ENCODE measurements at places on chromosomes 7 and 10.

DNA sequence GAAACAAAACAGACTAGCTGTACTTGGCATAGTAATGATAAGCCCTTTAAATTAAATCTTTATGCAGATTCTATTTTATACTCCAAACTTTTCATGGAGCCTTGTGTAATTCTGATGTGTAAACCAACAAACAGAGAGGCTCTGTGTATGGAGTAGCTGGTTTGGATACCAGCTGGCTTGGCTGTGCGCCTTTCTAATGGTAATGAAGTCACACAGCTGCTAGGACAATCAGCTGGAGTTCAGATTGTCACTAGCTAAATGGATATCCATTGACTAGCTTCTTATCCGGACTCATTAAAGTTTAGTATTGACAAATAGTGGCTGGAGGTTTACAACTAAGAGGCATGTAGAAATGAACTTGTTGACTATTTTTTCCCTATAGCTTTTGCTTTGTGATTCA is 398.4 kb downstream of the DGKB start:
- DNase-seq, result no peak

- DNase-seq, result no peak
These were observed 9.3 kb upstream of the ADD3 start for GRCh38 chr10:109998513-109998912.

DNA sequence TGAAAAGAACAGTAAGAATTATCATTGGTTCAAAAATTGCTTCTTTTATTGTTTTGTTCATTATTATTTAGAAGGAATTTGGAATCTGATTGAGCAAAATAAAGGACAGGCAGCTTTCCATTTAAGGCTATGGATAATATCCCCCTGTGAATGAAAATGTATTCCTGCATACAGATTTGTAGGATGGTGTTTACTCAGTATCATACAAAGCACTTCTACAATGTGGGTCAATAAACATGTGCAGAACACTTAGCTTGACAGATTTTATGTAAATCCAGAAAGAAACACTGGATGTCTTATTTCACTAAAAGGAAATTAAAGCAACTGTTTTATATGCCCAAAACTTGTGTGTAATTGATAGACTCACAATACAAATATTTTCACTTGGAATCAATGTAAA is 189.7 kb downstream of the THSD7A start:
- DNase-seq, result no peak

DNA sequence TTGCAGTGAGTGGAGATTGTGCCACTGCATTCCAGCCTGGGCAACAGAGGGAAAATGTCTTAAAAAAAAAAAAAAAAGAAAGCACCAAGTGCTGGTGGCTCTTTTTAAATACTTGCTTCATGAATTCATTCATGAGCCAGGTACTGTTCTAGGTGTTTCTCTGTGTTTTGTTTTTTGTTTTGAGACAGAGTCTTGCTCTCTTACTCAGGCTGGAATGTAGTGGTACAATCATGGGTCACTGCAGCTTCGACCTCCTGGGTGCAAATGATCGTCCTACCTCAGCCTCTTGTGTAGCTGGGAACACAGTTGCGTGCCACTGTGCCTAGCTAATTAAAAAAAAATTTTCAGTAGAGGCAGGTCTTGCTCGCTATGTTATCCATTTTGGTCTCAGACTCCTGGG is 5.3 kb downstream of the STOX1 start:
- DNase-seq, result no peak

DNA sequence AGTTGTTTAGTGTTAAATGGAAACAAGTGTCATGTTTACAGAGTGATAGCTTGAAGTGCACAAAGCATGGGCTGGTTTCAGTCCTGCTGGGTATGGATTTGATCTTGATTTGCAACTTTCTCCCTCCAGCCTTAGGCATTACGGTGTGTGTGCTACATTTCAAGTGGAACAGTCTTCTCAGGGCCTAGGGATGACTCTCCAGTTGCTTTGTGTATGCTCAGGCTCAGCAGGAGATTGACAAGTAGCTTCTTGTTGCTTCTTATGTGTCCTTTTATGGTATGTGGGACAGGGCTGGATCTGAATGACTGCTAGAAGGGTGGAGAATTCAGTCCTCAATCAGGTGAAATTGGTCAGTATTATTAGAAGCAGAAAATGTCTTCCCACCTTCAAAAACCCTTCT is 51.3 kb upstream of the PLEKHA1 start:
- DNase-seq, result no peak

DNA sequence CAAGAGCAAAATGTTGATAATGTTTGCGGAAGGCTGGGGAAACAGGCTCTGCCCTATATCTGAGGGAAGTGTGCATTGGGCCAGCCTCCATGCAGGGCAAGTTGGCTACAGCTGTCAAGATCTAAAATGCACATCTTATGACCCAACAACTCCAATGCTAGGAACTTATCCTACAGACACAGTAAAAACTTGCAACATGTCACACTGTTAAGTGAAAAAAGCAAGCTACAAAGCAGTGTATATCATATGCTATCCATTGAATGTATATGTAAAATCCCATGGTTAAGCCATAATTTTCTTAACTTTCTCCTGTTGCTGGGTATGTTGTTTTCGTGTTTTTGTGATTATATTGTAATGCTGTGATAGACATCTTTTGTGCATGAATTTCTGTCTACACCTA is 16.3 kb upstream of the KAT6B start:
- no peak for DNase-seq

DNA sequence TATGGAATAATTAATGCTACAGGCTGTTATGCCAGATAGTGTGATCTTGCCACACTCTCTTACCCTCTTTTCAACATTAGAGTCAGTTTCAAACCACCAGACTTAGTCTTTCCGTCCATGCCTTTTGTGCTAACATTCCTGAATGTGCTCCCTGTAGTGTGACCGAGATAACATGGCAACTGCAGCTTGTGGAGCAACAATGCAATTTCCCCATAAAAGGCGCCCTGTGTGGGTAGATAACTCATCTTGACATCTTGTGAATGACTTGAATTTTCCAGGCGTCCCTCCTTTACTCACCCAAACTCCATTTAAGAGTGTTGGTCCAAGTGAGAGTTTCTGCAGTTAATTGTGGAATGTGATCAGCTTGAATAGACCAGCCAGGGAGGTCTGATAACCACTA is 99.6 kb downstream of the DNAH11 start:
- no peak for DNase-seq

GRCh38 chr10:99521765-99522469 is 10.8 kb upstream of the NKX2-3 start:
- no peak for DNase-seq

- DNase-seq, result no peak
These were observed 15.1 kb upstream of the NUDCD3 start for GRCh38 chr7:44505595-44505994.

DNA sequence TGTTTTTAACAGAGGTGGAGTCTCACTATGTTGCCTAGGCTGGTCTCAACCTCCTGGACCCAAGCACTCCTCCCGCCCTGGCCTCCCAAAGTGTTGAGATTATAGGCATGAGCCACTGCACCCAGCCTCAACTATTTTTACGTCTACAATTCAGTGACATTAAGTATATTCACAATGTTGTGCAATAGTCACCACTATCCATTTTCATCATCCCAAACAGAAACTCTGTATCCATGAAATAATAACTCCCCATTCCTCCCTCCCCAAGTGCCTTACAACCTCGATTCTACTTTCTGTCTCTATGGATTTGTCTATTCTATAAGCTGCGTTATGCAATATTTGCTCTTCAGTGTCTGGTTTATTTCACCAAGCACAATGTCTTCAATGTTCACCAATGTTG is 20.3 kb upstream of the ZNRF2 start:
- DNase-seq, result no peak

DNA sequence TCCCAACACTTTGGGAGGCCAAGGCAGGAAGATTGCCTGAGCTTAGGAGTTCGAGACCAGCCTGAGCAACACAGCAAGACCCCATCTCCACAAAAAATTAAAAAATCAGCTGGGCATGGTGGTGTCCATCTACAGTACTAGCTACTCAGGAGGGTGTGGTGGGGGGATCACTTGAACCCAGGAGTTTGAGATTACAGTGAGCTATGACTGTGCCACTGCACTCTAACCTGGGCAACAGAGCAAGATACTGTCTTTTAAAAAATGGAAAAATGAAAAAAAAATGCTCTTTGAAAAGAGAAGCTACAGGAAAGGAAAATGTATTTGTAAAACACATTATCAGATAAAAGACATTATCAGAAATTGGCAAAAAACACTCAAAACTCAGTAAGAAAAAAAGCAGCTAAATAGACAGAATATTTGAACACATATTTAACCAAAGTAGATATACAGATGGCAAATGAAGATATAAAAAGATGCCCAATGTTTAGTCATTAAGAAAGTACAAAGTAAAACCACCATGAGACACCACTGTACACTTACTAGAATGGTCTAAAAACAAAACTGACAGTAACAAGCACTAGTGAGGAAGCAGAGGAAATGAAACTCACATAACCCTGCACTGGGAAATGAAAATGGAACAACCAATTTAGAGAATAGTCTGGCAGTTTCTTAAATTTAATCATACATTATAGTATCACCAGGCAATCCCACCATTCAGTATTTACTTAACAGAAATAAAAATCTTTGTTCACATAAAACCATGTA is 40.5 kb downstream of the NRBF2 start:
- no peak for DNase-seq

DNA sequence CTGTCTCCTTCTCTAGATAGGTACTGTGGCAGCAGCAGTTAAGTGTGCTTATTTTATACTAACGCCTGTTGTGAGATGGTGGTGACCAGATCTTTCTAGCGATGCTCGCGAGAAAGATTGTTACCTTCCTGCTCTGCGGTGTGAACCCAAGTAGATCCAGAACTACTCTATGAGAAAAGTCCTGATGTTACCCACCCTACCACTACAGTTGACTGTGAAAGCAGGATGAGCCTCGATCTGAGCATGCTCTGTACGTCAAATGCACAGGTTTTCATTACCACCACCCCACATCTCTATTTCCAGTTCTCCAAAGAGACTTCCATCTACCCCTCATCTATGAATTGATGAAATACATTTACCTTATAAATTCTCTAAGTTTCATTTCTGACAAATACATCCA is 64.6 kb upstream of the KCTD7 start:
- DNase-seq, result no peak

DNA sequence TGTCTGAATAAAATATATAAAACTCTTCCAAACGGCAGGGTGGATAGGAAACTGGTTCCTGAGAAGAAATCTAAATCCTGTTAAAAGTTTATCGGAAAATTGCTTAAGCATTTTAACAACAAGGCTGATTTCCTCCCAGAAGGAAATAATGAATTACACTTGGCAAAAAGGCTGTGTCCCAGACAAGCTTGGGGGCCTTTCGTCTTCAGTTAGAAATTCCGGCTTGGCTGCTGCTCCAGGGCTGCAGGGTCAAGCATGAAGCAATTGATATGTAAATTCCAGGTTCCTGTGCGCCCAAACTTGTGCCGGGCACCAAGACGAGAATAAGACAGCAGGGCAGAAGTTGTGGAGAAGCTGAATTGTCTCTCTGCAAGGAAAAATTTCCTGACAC is 38.0 kb upstream of the LBX1 start:
- DNase-seq, result no peak

DNA sequence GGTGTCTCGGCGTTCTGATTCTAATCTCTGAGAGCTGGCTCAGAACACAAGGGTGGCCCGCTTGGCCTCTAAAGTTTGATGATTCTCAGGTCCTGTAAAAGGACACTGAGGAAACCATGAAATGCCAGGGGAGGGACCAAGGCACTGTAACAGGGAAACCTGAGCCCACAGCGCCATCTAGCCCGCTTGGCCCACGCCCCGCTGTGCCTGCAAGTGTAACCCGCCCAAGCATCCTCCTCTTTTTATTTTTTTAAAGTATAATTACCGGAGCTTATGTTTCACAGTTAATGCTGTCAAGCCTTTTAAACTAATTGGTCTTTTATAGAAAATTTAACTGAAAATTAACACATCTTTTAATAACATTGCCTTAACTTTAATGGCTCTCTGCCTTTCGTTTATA is 734.7 kb downstream of the KCNMA1 start:
- no peak for DNase-seq

GRCh38 chr10:123621916-123622315 is 44.2 kb upstream of the GPR26 start:
- DNase-seq, result no peak

GRCh38 chr7:104967595-104967994 is 46.4 kb upstream of the KMT2E start:
- no peak for DNase-seq

- no peak for DNase-seq
These were observed 49.2 kb downstream of the ADRA2A start for GRCh38 chr10:111126077-111126476.

GRCh38 chr10:48603421-48604038 is 1.3 kb downstream of the ARHGAP22 start:
- no peak for DNase-seq

GRCh38 chr7:138032770-138033169 is 30.9 kb upstream of the CREB3L2 start:
- DNase-seq, result no peak

DNA sequence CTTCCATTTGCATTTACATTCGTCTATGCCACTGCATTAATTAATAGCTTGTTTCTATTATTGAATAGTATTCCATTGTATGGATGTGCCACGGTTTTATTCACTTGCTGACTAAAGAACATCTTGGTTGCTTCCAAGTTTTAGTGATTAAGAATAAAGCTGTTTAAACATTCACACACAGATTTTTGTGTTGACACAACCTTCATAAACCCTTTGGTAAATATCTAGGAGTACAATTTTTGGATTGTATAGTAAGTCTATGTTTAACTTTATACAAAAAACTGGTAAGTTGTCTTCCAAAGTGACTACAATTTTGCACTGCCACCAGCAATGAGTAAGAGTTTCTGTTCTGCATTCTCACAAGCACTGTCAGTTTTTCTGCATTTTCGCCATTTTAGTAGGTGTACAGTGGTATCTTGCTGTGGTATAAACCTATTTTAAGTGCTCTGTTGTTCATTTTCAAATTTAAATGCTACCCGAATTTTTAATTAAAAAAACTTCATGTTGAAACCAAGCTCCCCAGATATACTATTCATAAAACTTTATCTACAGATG is 121.4 kb downstream of the RNF133 start:
- no peak for DNase-seq

DNA sequence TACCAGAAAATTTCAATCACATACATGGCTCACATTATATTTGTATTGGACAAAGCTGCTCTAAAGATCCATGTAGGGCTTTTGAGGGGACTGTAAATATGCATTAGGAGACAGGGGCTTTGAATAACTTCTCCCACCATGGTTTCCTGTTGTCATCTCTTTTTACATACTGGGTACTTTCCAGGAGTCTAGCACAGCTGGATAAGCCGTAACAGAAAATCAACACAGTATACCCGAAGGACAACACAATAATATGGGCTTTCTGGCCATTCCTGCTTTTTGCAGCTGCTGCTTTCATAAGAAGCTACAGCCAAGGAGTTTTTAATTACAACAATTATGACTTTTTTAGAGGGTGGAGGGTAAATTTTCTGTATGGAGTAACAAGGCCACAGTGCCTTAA is 63.4 kb upstream of the SRPK2 start:
- no peak for DNase-seq

DNA sequence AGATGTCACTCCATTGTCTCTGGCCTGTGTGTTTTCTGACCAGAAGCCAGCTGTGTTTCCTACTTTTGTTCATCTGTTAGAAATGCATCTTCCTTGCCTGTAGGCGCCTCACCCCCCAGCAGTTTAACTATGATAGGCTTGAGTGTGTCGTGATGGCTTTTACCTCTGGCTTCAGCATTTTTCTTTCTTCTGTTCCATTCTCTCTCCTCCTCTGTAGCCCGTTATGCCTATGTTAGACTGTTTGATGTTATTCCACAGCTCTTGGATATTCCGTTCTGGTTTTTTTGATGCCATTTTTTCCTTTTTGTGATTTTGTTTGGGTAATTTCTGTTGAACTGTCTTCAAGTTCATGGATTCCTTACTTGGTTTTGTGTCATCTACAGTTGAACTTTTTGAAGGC is 17.9 kb downstream of the MMP21 start:
- DNase-seq, result no peak

Measured in CD8-positive, alpha-beta memory T cell (primary cell).